ENCODE measurements at places on chromosomes 7 and 10.

GRCh38 chr7:101470668-101471487 is 108.2 kb downstream of the COL26A1 start:
- DNase-seq = no peak

DNA sequence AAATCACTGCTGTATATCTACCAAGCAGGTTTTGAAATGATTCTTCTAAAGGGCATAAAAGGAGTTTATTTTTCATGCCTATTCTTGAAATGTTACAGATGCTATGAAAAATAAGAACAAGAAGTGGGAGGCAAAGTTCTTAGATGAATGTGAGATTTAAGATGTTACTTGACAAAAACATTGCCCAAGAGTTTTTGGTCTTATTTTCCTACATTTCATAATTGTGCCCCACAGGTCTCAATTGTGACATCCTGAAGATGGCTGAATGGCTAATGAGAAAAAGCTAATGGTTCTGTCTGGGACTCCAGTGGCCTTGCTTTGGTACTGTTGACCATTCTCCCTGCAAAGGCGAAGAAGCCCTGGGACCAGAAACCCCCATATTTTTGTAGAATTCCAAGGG is 43.0 kb upstream of the IFRD1 start:
- no peak for DNase-seq

DNA sequence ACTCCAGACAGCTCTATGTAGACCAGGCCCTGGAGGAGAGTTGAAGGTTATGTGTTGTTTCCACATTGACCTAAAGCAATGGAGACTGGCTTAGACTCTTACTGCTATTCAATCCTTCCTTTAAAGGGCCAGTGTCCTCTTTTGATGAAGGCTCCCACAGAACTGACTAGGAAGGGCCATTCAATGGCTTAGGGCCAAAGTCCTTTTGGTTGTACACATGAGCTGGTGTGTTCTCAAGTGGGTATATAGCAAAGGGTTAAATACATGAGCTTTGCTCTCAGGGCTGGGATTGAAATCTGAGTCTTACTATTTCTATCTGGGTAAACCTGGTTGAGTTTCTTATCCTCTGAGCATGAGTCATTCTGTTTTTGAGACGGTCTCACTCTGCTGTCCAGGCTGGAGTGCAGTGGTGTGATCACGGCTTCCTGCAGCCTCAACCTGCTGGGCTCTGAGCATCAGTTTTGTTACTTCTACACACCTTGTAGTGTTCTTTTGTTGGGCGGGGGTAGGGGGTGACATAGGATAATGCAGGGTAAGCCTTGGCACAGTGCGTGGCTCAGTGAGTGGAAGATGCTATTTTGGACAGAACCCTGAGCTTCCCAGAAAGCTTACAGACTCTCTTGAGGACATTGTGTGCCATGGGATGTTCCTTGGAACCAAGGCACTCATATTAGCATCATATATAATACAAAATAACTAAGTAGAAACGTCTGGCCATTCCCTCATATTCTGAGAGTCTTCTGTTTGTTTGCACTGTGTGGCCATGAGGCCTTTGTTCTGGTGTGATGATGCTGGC is 90.1 kb downstream of the ABCC2 start:
- no peak for DNase-seq

DNA sequence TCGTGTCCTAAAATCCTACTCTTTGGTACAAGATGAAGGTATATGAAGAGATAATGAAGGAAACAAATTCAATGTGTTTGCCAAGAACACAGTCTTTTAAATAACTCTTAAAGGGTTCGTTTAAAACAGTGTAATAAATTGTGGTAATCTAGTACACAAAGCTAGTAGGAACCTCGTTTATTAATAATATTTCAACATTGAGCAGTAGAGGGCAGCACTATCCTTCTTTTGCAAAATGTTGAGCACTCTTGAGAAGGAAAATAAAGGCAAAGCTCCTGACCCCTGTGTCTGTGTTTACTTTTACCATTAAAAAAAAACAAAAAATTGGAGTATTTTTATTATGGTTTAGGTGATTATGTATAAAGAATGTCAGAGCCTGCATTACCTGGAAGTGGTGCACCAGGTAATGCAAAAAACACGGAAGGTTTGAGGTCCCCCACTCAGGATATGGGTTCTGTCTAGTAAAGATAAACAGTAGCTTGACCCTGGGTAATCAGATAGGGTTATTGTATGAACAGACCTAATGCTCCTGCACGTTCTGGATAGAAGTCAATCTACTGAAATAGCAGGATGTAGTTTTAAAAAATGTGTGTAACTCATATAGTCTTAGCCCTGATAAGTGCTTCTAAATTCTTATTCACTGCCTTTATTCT is 5.7 kb upstream of the GOT1 start:
- no peak for DNase-seq

DNA sequence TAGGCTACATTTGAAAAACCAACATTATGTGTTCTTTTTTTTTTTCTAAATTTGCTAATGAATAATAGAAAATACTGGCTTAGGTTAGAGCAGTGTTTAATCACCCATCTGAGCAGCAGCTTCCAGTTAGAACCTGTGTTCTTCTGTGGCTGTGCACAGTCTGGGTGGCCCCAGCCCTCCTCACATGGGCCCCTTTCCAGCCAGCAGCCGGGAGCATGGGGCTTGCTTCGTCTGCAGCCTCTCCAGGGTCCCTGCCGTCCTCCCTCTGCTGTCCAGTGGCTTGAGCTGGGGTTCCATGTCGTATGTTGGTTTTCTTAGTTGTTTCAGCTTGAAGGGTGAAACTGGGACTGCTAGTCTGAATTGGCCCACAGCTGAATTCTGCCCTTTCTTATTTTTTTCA is 37.3 kb downstream of the BNIP3 start:
- DNase-seq = no peak

DNA sequence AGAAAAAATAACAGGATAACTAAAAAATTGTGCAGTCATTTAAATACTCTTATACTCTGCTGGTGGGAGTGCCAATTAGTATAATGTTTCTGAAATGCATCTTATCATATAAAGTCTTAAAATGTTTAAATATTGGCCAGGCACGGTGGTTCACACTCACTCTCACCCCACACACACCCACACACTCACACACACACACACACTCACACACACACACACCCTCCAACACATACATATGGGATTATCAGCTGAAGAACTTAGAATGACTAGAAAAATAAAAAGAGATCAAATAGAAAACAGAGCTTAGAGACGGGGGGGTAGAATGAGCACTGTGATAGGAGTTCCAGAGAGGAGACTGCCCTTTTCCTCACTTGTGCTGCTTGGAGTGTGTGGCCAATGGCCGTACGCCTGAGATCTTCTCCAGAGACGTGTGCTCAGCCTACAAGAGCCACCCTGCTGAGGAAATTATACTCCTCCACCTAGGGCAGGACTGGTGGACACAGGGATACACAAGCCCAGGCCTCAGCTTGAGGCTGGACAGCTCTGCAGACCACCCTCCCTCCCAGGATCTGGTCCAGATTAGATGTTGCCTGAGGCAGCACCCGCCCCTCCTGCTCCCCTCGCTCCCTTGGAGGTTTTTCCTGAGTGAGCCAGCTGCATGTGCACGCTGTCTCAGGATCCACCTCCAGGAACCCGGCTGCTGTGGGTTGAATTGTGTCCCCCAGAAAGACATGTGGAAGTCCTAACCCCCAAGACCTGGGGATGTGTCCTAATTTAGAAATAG is 26.5 kb upstream of the PRKAG2 start:
- DNase-seq = no peak

DNA sequence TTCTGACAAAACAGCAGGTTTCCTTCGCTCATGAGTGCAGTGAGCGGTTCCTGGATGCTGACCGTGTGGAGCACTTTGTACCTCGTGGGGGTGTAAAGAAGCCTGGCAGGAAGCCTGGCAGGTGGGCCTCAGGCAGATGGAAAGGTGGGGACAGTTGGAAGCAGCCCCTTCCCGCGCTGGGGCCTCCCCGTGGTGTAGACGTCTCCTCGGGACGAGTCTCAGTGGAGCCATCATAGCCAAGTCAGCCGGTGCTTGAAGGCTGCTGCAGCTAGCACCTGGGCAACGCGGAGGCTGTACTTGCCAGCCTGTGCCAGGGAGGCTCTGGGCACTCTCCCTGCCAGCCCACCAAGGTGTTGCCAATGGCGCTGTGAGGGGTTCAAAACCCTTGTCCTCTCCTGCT is 154.5 kb downstream of the WDR37 start:
- no peak for DNase-seq

DNA sequence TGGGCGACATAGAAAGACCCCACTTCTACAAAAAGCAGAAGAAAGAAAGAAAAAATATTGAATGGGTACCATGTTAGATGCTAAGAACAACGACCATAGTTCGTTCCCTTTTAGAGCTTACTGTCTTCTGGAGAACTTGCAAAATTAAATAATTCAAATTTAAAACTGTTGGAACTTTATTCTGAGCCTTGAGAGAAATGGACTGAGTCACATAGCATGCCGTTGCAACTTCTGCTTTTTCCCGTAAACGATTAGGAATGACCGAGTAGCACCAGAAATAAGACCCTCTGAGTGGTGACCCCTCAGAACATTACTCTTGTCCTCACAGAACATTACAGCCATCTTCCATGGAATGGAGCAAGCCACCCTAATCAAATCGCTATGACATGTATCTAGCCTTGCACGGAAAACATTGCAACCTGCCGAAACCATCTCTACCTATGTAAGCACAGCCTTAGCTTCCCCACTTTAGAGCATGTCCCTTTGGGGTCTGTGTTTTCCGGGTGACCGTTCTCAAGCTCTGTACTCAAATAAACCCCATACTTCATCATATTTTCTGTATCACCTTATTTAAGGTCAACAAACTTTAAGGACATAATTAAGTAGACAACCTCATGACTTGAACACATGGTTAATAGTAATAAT is 179.1 kb downstream of the PRKCQ start:
- no peak for DNase-seq

DNA sequence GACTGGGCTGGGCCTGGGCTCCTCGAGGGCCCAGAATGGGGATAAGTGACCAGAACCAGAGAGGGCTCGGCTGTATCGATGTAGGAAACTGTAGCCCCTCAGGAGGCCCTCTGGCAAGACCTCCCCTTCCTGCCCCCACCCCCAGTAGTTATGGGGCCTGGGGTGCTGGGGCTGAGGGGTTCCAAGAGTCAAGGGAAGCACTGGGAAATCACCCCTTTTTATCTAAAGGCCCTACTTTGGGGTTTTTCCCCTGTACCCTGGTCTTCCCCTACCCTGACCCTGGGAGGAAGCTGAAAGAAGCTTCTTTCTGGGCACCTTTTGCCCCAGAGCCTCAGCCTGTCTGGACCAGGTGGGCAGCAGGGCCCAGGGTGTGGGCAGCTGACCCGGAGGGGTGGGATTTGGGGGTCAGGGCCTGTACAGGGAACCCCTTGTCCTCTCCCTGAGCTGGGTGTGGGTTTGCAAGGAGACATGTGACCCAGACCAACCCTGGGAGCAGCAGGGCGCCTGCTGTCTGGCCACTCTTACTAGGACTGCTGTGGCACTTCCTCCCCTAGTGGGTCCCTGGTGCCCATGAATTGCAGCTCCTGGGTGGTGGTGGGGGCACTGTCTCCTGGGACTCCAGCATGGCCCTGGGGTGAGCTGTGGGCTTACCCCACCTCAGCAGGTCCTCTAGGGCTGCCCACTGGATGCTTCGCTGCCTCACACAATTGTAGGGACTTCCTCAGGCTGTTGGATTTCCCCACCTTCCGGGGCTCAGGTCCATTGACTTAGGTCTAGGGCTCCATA is 1.5 kb downstream of the IRF5 start:
- no peak for DNase-seq

- no peak for DNase-seq
Observed at GRCh38 chr7:90605055-90605454, 8.9 kb downstream of the CDK14 start.

GRCh38 chr7:148700661-148701064 is 2.0 kb downstream of the CUL1 start:
- no peak for DNase-seq

- DNase-seq = no peak
Observed at GRCh38 chr10:90352288-90352687, 505.6 kb downstream of the HTR7 start.

DNA sequence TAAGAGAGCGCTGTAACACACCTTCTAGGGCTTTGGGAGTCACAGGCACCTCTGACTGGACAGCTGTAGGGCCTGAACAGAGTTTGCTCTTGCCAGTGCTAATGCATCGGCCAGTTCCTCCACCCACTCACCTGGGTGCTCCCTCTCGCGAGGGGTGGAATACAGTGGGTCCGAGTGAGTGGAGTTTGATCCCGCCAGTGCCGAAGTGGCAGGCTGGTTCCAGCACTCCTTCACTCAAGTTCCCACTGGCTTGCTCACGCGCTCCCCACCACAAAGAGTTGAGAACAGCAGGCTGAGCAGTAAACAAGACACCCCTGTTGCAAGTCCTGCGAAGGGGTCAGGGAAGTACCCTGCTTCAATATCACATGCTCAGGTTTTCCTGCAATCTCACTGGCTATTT is 91.8 kb downstream of the SNX13 start:
- no peak for DNase-seq

- DNase-seq = no peak
Observed at GRCh38 chr10:113226831-113227445, 276.9 kb downstream of the TCF7L2 start.

- no peak for DNase-seq
Observed at GRCh38 chr10:24661376-24661775, 62.3 kb downstream of the ARHGAP21 start.

- DNase-seq = no peak
Observed at GRCh38 chr7:31744294-31744874, 57.4 kb downstream of the PPP1R17 start.

GRCh38 chr7:137544453-137545058 is 201.0 kb upstream of the PTN start:
- DNase-seq = no peak

DNA sequence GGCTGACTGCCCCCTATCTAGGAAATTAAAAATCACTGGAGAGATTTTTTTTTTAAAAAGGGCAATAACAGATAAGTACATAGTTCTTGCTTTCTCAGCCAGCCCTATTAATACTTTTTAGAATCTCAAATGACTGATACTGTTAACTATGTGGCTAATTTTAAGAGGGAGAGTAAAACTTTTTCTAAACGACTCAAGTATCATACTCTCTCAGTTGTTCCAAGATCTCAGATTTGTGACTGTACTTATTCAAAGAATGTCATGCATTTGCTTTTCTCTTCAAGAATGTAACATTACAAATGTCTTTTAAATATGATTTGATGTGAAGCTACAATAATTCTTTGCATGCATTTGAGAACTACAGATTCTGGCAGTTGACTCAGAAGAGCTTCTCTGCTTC is 55.4 kb upstream of the RAB11FIP2 start:
- DNase-seq = no peak

DNA sequence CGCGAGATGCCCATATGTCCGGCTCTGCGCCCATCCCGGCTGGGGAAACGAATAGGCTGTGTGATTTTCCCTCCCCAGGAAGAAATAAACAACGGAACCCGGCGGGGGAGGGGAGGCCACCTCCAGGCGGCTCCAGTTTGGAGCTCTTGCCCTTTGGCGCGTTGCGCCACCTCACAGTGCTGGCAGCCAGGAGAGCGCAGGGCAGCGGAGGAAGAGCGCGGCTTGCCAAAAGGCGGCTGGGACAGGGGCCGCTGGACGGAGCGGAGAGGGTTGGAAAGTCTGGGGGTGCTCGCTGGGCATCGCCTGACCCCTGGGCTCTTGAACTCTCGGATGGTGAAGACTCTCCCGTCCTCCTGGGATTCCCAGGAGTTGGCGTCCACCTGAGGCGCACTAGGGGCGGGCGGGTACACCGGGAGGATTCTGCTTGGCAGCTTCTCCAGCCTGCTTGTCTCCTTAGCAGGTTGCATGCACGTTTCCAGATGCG is 5.3 kb upstream of the NEUROG3 start:
- DNase-seq = no peak

GRCh38 chr7:33157311-33157710 is 27.9 kb downstream of the BBS9 start:
- DNase-seq = no peak

Data from activated naive CD4-positive, alpha-beta T cell (primary cell).